Stimulated activated CD8-positive, alpha-beta memory T cell treated with anti-CD3 and anti-CD28 coated beads, Interleukin-15, amount 100 ng/mL, for 48 hours (primary cell): ENCODE measurements at places on chromosomes 6 and 20.

- no peak for DNase-seq
These were observed 26.7 kb downstream of the SERPINB9 start for GRCh38 chr6:2876210-2877056.

GRCh38 chr6:170208651-170209353 is 82.1 kb downstream of the DLL1 start:
- DNase-seq: no peak

DNA sequence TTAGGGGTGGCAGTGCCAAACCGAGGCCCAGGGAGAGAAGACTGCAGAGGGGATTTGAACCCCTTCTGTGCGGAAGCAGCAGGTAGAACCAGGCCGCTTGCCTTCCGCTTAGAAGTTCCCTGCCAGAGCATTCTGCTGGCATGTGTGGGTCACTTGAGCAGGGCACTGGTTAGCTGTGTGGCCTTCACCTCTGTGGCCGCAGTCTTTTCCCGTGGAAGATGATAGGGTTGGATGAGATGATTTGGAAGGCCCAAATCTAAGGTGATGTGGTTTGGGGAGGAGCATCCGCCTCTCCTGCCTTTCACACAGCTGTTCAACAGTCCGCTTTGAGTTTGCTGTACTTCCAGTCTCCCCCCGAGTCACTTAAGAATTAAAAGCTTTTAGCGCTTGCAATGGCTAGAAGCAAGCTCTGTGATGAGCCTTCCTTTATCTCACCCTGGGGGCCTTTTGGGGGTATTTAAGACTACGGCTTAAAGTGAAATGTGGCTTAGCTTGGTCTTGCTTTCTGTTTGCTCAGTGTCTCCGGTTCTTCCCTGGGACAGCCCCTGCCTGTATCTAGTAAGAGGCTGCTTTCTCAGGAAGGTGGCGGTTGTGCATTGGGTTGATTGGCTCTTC is 743 bp downstream of the CMTR1 start:
- DNase-seq: peak; percentile 6

DNA sequence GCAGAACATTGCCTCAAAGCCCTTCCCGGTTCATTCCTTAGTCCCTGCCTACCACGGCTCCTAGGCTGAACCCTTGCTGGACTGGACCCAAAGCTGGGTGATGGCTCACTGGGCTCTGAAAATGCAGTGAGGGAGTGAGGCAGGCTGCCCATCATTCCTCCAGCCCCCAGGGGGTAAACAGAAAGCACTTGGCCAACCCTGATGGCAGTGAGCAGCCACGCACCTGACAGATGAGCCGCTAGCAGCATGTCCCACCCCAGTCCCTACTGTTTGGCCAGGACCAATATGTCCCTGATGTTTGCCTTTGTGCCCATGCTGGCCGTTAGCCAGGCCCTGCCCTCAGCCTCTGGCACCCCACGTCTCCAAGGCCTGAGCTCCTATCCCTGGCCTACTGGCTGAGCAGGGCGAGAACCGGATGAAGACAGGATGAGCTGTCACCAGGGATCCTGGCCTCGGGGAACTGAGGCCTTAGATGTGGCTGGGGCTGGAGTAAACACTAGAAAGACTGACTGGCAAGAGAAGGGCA is 19.4 kb upstream of the BAK1 start:
- no peak for DNase-seq

- no peak for DNase-seq
These were observed 34.7 kb upstream of the ADGRF4 start for GRCh38 chr6:47663462-47664216.

DNA sequence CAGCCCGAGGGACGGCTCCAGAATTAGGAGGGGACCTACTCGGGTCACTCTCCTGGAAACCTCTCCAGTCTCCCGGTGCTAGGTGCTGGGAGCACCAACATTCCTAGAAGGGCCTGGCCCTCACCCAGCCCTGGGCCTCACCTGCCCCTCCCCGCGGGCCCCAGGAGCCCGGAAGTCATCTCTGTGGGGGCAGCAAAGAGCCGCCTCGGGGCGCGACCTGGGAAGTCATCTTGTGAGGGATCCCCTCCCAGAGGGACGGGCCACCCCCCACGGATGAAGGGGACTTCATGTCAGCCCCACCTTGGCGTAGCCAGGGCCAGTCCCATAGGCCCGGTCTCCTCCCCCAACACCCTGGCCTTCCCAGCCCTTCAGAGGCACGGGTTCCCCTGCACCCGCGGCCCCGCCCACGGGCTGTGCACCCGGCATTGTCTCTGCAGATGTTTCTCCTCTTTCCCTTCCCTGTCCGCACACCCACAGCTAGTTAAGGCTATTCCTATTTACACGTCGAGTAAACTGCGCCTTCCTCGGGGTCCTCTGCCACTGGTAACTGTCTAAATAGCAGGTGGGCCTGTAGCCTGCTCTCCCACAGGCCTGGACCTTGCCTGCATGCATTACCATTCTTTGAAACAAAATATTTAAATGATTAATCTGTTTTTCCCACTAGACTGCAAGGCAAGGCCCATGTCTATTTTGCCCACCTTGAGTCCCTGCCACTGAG is 896 bp upstream of the RNASET2 start:
- DNase-seq: peak; percentile 40

DNA sequence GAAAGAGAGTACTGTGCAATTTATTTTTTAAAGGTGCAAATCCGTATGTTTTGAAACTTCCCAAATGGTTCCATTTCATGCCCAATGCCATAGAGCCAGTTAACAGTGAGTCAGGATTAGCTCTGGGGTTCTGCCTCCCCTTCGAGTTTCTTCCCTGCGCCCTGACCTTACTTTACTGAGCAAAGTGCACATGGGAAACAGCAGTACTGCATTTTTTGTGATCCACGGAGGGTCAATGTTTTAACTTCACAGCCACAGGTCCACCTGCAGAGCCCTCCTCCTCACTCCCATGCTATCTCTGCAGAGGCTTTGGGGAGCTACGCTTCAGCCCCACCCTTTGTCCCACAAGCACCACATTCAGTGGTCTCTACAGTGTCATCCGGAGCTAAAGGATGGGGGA is 44.0 kb upstream of the CNKSR3 start:
- no peak for DNase-seq

DNA sequence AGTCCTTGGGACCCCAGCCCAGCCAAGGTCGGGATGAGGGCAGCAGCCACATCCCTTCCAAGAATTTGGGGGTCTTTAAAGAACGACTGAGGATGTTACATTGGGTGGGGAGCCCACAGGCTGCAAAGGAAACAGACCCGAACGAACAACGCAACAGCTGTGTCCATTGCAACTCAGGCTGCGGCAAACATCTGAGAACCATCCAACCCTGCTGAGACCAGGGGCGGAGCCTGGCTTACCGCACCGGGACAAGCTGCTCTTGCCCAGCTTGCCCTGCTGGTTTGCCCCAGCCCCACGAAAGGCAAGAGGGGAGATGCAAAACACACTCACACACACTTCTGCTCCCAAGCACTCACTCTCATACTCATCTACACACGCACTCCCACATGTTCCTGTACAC is 21.5 kb upstream of the TAF4 start:
- DNase-seq: no peak

DNA sequence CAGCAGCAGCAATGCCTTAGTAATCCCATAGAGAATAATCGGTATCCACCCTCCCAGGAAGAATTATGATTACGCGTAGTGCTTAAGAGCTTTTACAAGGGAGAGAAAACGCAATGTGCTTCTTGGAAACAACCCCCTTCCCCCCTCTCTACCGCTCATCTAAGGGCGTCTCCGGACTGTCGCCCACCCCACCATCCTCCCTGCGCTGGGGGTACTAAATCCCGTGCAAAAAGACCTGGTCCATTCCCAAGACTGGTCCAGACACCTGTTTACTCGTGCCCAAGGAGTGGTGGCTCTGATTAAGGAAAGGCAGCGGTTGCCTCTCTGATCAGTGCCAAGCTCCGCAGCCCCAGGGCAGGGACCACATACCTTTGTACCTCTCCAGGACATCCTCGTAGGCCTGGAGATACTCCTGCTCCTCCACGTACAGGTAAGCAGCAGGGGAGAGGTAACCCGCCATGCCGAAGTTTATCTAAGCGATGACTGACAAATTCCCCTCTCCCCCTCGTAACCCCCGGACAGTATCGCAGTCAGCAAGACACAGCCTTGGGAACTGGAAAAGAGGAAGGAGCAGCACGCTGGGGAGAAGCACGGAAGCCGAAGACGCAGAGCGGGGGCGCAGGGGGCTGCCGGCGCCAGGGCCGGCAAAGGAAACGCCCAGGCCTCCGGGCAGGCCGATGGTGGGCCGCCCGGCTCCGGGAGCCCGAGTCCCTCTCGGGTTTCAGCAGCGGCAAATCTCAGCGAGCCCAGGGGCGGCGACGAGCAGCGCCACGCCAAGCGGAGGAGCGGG is 112.0 kb upstream of the BEND6 start:
- DNase-seq: no peak

DNA sequence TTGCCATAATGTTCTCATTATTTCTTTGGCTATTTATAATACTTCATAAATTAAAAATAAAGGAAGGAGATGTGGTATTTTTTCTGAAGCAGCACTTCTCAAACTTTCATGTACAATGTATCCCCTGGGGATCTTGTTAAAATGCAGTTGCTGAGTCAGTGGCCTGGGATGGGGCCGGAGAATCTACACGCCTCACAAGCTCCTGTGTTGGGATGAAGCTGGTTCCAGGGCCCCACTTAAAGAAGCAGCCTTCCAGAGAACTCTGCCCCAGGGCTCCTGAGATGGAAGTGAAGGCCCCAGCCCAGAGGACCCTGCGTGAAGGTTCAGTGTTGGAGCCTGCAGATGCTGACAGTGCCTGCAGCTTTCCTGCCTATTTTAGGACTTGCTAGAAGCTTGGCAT is 40.1 kb upstream of the SLC23A2 start:
- DNase-seq: no peak

GRCh38 chr6:33661106-33661838 is 40.1 kb downstream of the ITPR3 start:
- no peak for DNase-seq

- DNase-seq: no peak
These were observed 288.0 kb downstream of the BMP7 start for GRCh38 chr20:56978475-56978874.

GRCh38 chr20:56518721-56519398 is 5.7 kb upstream of the FAM209A start:
- no peak for DNase-seq

- DNase-seq: no peak
These were observed 148.7 kb downstream of the SOX4 start for GRCh38 chr6:21742238-21742660.

DNA sequence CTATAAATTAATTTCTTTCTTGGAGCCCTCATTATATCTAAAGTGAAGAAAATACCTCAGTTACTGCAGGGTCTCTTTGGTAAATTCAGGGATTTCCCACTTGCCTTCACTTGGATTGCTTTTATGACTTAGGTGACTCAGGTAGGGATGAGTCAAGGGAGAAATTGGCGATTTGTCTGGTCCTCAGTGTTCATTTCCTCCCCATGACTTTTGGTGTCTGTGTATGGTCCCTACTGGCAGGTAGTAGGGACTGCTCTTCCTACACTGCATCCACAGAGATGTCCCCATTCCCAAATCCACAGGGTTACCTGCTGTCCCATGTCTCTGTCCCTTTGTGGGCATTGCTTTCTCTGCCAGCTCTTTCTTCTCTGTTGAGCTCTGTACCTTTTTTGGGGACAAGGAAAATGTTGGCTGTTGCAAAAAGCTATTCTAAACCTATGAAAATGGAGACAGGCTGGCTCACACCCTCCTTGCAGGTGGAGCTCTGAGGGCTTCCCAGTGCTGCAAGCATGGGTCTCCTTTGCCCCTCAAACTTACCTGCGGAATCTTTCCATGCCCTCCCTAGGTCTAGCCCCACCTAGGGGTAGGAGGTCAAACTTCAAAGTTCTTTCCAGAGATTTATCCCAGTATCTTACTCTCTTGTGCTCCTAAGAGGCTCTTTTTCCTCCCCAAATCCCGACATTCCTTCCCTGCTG is 211.9 kb downstream of the ZNF217 start:
- no peak for DNase-seq

GRCh38 chr6:31896856-31897611 is 464 bp downstream of the EHMT2 start:
- no peak for DNase-seq

GRCh38 chr6:6635291-6635690 is 46.8 kb downstream of the LY86 start:
- no peak for DNase-seq

DNA sequence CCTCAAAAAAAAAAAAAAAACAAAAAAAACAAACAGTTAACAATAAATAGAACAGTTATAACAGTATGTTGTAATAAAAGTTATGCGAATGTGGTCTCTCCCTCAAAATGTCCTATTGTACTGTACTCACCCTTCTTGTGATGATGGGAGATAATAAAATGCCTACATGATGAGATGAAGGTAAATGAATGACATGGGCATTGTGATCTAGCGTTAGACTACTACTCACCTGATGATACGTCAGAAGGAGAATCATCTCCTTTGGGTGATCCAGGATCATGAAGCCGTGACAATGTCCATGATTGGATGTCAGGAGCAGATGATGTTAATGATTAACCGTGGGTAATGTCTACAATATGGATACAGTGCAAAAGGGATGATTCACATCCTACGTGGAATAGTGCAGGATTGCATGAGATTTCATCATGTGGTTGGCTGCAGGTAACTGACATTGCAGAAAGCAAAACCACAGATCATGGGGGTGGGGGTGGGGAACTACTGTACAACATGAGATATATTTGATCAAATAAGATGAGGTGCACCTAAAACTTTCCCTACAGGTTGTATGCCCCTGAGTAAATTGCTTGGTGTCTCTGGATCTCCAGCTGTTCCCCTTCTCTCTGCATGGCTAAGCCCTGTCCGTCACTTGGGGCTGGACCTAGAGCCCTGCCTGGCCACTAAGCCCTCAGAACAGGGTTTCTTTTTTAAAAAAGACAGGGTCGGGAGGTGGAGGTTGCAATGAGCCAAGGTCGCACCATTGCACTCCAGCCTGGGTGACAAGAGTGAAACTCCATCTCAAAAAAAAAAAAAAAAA is 6.2 kb upstream of the RBCK1 start:
- DNase-seq: no peak

DNA sequence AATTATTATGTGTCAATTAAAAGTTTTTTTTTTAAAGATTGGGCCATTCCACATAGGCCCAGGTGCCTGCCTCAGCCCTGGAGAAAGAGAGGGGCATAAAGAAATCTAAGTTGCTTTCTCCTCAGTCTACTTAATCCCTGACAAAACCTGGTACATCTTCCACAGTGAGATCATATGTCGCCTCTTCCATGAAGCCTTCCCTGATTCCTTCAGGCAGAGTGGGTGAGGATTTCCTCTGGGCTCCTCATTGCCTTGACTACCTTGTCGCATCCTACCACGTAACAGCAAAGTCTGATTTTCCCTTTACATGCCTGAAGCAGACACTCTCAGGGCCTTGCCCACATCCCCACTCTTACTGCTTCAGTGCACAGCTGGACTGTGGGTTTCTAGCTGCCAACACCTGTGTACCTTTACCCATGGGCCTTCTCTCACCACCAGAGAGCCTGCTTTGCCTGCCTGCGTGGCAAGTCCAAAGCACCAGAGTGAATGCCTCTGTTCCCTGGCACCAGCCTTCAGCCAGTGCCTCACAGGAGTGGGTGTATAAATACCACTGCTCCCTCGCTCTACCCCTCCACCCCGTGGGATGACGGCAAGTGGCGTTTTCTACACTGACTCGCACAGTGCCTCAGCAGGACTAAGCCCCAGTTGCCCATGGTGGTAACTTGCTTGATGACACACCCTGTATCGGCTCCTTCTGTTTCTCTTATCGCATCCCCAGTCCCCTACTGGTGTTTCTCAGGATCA is 68.0 kb downstream of the EYA2 start:
- DNase-seq: no peak

GRCh38 chr20:17281478-17281877 is 54.6 kb downstream of the PCSK2 start:
- no peak for DNase-seq
